ENCODE measurements at places on chromosomes 4 and X. TPM values are rescaled to one million over a fixed set of nuclear protein-coding genes. Genes with fewer than 3 reads are reported as not detected.

- DNase-seq = no peak
Observed at GRCh38 chr4:39881789-39882188, 95.9 kb downstream of the PDS5A start.

The KLF8 gene
- 0.13 TPM for total RNA-seq

DNA sequence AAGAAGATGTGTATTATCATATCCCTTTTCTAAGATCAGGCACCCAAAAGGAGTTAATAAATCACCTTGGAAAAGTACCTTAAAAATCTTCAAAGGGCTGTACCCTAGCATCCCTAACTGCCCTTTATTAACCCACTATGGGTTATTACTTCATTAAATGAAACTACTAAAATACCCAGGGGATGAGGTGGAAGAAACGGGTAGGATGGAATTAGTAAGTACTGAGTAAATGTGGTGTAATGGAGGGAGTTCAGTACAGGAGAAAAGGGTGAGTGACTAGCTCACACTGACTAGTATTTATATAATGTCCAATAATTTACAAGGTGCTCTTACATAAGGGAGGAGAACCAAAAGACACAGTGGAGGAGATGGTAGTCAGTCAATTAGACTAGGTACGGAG, 51.0 kb upstream of the RASGEF1B start:
- DNase-seq = no peak

DNA sequence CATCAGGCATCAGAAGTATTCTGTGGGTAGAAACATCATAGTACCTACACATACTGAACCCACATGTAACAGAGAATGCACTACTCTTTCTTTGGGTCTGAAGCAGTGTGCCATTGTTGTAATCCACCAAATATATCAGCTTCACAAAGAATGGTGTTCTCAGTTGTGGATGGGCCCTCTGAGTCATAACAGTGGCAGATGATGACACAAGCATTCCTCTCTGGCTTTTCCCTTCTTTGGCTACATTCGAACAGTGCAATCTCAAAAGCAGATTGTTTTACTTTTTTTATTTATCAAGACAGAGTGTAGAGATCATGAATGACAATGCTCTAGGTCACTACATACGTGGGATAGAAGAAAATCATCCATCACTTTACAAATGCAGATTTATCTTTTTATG, 247.2 kb upstream of the EPHA5 start:
- no peak for DNase-seq

DNA sequence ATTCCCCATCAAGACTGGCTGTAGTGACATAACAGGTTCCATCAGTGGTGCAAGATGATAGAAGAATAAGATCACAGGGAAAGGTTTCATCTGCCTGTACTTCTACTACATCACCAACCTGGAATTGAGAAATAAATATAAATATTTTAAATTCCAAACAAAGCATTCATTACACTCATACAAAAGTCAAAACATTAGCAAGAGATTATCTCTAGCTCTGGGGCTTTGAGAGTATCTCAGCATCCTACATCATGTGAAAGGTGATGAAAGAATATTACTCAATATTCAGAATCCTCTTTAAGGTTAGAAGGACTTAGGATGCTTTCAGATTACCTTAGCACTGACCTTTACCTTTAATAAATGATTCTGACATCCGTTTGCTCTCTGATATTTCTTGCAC, 96.5 kb upstream of the MCF2 start:
- DNase-seq = no peak

GRCh38 chrX:18377796-18378195, 23.3 kb upstream of the SCML2 start:
- peak; percentile 32 for DNase-seq

The LGI2 gene
- under 0.01 TPM for total RNA-seq
